ENCODE measurements at places on chromosomes 2 and 18. TPM values are rescaled to one million over a fixed set of nuclear protein-coding genes. Genes with fewer than 3 reads are reported as not detected.
A peak's percentile ranks its signal among the peaks of the same experiment; 100 is the strongest.

DNA sequence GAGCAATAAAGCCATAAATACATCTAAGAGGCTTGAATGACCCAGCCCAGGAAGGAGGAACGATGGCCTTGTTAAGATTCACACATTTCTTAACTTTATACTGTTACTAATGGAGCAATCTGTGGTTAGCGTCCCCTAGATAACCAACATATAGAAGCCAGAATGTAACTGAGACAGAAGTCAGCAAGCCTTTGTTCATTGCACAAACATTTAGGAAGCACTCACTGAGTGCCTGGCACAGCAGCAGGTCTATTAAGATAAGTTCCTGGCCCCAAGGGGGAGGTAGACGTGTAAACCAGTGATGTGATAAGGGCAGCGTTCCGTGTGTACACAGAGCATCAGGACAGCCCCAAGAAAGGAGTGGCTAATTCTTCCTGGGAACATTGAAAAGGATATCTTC is 63.6 kb upstream of the ATL2 start:
- H3K4me3 ChIP-seq: no peak overlapping the region
- H3K36me3 ChIP-seq: no peaks in the 10 kb centered on the region
- H3K27ac ChIP-seq: no peak overlapping the region
- H3K27me3 ChIP-seq: peaks cover 25% of the 10 kb centered on the region
- H3K4me1 ChIP-seq: no peaks in the 10 kb centered on the region

GRCh38 chr18:35564795-35565453 is 16.6 kb upstream of the GALNT1 start:
- no peak for DNase-seq
- no peaks in the 10 kb centered on the region for H3K4me1 ChIP-seq
- no peak overlapping the region for H3K4me3 ChIP-seq
- H3K27ac ChIP-seq: no peak overlapping the region
- no peaks in the 10 kb centered on the region for H3K27me3 ChIP-seq
- H3K36me3 ChIP-seq: no peaks in the 10 kb centered on the region

GRCh38 chr2:36701391-36701795 is 4.9 kb downstream of the VIT start:
- no peak overlapping the region for H3K4me3 ChIP-seq
- DNase-seq: no peak

DNA sequence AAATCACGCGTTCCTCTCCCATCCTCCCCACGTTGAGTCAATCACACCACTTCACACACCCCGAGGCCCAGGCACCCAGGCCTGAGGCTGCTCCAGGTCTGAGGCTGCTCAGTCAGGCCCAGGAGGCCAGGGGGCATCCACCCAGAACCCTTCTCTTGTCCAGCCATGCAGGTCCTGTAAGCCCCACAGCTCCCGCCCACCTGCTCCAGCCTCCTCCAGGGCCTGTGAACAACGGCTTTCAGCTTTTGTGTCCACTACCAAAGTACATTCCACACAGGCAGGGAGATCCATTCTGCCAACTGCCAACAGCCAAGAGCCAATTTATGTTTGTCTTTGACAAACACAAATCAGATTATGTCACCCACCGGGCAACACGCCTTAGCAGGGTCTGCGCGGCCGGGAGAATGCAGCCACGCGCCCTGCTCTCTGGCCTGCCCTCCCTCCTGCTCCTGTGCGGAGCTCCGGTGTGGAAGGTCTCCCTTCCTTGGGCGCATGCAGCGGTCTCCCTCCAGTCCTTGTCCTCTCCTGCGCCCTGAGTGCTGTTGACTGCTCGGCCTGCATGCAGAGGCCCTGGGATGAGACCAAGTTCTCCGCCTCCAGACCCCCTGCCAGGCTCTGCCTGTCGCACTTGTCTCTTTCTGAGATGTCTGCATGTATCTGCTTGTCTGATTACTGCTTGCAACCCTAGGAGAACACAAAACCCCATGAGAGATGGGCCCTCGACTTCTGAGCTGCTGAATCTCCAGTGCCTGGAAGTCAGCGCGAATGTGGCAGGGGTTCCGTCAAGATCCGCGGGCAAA is 146.6 kb downstream of the ZNF516 start:
- H3K4me3 ChIP-seq: no peak overlapping the region
- H3K27me3 ChIP-seq: no peaks in the 10 kb centered on the region
- H3K4me1 ChIP-seq: peaks cover 3% of the 10 kb centered on the region
- H3K27ac ChIP-seq: no peak overlapping the region
- DNase-seq: no peak

GRCh38 chr2:66526180-66526579 is 91.3 kb downstream of the MEIS1 start:
- no peak for DNase-seq
- H3K27me3 ChIP-seq: no peaks in the 10 kb centered on the region
- no peak overlapping the region for H3K27ac ChIP-seq
- H3K4me3 ChIP-seq: no peak overlapping the region
- no peaks in the 10 kb centered on the region for H3K36me3 ChIP-seq

DNA sequence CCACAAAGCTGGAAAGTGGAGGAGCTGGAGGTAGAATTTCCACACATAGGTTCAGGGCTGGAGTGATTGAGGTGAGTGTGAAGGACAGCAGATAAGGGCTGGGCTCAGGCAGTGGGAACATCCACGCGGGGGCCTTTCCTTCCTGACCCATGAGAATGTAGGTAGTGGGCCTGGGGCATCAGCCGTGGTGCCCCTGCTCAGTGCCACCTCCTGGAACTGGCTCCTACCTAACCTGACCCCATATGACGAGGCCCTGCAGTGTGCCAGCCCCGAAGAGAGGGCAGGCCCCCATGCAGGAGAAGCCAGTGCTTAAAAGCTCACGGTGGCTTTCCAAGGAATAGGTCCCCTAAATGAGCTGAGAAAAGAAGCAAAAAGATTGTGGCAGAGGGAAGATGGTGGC is 66.2 kb downstream of the HS6ST1 start:
- H3K27me3 ChIP-seq: no peaks in the 10 kb centered on the region
- no peak overlapping the region for H3K4me3 ChIP-seq
- DNase-seq: no peak
- H3K4me1 ChIP-seq: no peaks in the 10 kb centered on the region

GRCh38 chr2:8132351-8132831 is 549.5 kb upstream of the ID2 start:
- peak; percentile 66 for DNase-seq
- H3K4me3 ChIP-seq: no peak overlapping the region
- no peak overlapping the region for H3K27ac ChIP-seq
- H3K27me3 ChIP-seq: no peaks in the 10 kb centered on the region

- H3K27me3 ChIP-seq: no peaks in the 10 kb centered on the region
- H3K4me1 ChIP-seq: no peaks in the 10 kb centered on the region
- H3K4me3 ChIP-seq: no peak overlapping the region
- DNase-seq: no peak
Observed at GRCh38 chr18:47680488-47680887, 250.0 kb downstream of the SMAD2 start.

DNA sequence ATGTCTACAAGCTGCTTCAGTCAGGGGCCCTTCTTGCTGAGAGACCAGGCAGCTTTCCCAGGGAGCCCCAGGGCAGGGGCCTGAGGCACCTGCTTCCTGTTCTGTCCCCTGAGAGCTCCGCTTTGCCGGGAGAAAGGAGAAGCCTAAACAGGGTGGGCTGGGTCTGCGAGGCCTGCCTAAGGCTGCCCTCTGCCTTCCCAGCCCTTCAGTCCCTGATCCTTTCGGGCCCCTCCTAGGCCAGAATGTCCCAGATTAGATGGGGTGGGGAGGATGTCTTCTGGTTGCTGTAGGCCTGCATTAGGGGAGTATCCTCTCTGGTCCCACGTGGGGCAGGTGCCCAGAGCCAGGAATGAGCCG is 72.4 kb downstream of the TGOLN2 start:
- DNase-seq: no peak
- peaks cover 20% of the 10 kb centered on the region for H3K4me1 ChIP-seq
- no peaks in the 10 kb centered on the region for H3K27me3 ChIP-seq
- no peak overlapping the region for H3K4me3 ChIP-seq
- no peaks in the 10 kb centered on the region for H3K36me3 ChIP-seq

Gene UBE2F
- polyA plus RNA-seq: 113 TPM

Gene SERPINB11
- polyA plus RNA-seq: not detected

Gene GPR35
- polyA plus RNA-seq: 0.09 TPM

Gene TSPYL6
- polyA plus RNA-seq: not detected

Gene B3GNT7
- 0.01 TPM for polyA plus RNA-seq

Gene ZNF892
- 1.4 TPM for polyA plus RNA-seq

Measured in fibroblast of lung (primary cell).